ENCODE measurements at places on chromosomes 5 and 9.

DNA sequence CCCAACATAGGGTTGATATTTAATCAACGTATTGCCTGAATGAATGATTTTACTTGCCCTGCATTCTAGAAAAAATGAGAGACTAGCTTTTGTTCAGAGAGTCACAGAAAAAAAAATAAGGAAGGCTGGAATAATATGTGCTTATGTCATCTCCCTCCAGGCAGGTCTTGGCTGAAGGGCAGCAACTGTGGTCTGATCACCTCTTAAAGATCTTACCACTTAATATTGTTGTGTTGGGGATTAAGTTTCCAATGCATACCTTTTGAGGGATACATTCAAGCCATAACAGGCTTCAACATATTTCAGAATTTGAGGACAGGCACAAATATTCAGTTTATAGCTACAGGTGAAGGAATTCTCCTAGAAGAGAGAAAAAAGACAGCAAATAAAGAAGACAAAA, 157.3 kb upstream of the S1PR3 start:
- no peak for DNase-seq

GRCh38 chr5:166276006-166276405, 2015.4 kb upstream of the WWC1 start:
- DNase-seq = no peak

DNA sequence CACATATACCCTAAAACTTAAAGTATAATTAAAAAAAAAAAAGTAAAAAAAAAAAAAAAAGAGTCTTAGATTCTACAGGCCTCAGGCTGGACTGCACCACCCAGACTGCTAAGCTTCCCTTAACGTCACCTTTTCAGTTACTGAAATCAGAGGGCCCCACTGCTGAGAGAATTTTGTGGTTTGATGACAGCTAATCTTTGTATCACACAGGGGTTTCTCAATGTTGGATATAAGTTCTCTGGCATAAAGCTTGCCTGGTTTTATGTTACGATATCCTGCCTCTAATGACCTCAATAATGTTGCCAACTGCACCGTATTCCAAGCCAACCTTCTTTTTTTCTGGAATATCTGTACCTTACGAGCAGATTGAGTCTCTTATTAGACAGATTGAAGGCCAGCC, 43.1 kb upstream of the C6 start:
- peak; percentile 45 for DNase-seq

DNA sequence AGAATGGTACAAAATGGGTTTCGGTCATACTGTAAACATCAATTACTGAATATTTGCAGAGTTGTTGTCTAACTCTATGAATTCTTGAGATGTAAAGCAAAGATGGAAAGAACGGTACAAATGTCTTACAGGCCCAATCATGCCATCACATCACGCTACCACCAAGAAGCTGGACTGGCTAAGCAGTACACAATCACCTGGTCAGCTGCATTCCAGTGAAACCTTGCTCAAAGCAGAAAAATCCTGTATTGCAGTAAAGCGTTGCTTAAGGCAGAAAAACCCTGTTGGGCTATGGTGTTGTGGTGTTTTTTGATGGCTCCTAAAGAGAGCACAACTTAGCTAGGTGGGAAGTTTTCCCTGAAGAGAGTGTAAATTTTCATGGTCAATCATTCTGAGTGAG, 112.6 kb upstream of the RASA1 start:
- DNase-seq = no peak

- no peak for DNase-seq
These were observed 25.5 kb upstream of the STOM start for GRCh38 chr9:121395558-121395957.

- peak; percentile 56 for DNase-seq
These were observed 9.4 kb upstream of the RPS14 start for GRCh38 chr5:150458802-150459557.

- DNase-seq = no peak
These were observed 16.2 kb upstream of the GABBR2 start for GRCh38 chr9:98724810-98725530.

DNA sequence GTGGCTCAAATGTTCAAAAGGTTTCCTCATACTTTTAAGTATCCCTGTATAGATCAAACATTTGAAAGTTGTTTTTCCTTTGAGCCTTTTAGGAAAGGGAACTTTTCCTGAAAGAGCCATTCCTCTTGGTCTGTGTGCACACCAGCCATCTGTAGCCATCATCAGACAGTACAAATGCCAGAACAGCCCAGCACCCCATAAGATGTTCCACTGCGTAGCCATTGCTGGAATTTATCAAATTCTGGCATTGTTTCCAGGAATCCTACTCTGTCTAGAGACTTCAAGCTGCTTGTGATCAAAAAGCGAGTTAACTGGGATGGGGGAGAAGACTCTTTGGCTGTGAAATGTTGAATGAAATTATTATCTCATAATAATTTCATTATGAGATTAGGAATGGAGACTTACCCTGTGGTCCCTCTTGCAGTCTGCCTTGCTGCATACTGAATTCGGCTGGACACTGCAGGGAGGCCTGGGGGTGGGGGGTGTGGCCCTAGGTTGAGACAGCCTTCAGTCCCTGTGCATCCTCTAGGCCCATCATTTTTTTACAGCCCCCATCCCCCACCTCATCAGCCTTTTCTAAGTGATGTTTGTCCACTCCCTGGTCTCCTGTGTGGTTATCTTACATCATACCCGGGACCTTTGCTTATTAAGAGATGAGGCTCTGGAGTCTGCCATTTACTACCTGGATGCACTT, 99.8 kb downstream of the RALGPS1 start:
- peak; percentile 40 for DNase-seq

DNA sequence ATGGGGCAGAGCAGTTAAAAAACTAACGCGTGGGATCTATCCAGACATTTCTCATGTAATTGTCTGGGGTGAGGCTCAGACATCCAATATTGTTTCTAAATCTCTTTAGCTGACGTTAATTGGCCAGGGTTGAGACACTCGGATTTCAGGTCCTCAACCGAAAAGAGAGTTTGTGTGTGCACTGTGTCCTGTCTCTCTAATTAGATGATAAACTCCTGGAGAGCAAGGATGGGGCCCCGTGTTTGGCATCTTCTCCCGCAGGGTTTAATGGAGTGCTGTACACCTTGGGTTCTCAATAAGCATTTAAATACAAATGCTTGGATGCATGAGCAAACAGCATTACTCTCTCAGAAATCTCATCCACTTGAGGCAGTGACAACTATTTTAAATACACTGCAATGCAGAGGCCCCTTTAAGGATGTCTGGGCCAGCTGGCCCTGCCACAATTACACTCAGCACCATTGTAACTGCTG, 139.6 kb downstream of the MTX3 start:
- no peak for DNase-seq

- DNase-seq = no peak
These were observed 14.6 kb downstream of the IRX2 start for GRCh38 chr5:2736872-2737271.

DNA sequence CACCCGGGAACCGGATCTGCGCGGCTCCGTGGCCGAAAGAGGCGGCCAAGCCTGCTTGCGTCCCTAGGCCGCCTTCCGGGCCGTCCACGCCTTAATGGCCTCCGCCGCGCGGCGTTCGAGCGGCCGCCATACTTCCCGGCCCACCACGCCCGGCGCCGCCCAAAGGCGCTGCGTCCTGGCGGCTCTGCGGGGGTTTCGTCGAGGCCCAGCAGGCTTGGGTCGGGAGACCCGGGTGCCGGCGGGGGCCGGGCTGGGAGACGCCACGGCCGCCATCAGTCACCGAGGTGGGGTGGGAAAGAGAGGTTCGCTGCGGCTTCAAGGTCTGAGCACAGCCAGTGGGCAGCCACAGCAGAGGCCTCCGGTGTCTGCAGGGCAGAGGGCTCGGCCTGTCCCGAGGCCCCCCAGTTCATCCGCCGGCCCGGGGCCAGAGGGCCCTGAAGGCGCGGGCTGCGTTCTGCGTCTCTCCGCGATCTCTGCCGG, 545.8 kb upstream of the CDH10 start:
- no peak for DNase-seq

DNA sequence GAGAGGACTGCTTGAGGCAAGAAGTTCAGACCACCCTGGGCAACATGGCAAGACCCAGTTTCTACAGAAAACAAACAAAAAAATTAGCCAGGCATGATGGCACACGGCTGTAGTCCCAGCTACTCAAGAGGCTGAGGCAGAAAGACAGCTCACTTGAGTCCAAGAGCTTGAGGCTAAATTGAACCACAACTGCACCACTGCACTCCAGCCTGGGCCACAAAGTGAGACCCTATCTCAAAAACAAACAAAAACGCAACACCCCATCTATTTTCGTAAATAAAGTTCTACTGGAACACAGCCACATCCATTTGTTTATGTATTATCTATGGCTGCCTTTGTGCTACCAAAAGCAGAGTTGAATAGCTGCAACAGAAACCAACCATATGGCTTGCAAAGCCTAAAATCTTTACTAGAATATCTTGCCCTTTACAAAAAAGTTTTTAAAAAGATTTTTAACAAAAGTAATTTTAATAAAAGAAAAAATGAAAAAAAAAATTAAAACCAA, 67.5 kb downstream of the SETX start:
- no peak for DNase-seq

GRCh38 chr9:81993656-81994055, 5.1 kb downstream of the SPATA31D1 start:
- no peak for DNase-seq

DNA sequence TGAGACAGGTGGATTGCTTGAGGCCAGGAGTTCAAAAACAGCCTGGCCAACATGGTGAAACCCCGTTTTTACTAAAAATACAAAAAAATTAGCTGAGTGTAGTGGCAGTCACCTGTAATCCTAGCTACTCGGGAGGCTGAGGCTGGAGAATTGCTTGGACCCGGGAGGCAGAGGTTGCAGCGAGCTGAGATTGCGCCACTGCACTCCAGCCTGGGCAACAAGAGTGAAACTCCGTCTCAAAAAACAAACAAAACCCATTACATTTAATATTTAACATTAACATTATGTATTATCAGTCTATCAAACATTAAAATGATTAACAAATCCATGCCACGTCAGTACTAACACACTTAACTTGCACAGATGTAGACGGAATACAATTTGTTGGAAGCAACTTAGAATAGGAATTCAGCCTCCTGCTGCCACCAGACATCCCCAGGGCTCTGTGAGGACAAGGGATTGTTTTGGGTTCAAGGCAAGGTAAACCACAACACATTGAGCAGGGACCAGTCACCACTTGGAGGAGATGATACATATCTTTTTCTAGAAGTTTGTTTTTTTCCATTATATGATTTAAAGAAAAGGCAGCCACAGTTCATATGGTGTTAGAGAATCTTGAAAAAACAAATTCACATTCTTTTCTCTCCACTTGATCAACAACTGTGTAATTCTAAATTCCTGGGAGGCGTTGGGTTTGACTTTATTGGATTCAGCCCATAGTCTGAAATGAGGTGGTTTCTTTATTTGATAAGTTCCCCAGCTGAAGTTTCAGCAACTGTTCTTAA, 104.1 kb upstream of the BASP1 start:
- DNase-seq = peak; percentile 82

DNA sequence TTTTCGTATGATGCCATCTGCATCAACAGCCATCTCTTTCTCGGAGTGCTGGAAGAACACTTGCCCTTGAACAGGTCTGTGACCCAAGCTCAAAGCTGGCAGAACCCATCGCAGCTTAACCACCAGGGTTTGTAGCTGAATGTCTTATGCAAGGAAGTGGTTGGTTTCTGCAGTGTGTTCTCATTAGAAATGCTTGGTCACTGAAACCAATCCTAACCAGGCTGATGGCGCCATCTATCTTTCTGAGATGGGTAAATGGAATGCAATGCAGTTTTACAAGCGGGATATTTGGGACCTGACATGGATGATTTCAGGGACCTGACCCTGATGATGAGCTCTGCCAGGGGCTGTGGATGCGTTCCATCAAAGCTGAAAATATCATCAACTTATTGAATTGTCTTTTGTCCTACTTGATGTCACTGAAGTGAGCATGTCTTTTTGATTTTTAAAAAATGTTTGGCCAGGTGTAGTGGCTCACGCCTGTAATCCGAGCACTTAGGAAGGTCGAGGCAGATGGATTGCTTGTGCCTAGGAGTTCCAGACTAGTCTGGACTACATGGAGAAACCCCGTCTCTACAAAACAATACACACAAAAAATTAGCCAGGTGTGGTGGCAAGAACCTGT, 28.7 kb downstream of the DMRT3 start:
- DNase-seq = peak; percentile 51

- DNase-seq = no peak
These were observed 65.7 kb upstream of the SYK start for GRCh38 chr9:90735952-90736351.

DNA sequence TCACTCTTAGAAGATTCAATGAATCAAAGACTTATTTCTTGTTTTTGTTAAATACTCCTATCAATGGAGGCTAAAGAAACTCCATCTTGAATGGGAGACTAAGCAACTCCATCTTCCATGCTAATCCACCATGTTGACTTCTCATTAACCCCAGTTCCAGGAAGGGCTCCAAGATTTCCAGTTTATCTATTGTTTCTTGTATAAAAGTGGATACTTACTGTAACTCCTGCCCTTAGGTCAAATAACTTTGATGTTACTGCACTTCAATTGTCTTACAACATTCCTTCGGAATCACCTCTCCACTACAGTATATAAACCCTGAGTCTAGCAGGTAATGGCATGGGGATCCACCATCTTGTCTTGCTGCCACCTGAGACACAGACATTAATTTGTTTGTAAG, 63.0 kb downstream of the PUM3 start:
- peak; percentile 64 for DNase-seq

DNA sequence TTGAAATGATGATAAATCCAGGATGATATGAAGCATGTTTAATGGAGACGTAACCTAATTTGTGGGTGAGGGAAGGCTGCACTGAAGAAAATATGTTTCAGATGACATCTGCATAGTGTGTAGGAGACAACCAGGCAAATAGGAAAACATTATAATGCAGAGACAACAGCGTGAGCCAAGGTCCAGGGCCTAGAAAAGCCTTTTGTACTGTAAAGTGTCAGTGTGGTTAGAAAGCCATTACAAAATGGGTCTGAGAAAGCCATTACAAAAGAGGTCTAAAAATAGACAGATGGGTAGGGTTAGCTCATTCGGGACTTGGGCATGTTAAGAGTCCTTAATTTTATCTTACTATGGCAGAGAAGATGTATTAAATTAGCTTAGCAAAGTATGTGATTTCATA, 14.9 kb upstream of the GABRG2 start:
- DNase-seq = no peak

GRCh38 chr5:164893071-164893470, 1387.7 kb downstream of the MAT2B start:
- no peak for DNase-seq

DNA sequence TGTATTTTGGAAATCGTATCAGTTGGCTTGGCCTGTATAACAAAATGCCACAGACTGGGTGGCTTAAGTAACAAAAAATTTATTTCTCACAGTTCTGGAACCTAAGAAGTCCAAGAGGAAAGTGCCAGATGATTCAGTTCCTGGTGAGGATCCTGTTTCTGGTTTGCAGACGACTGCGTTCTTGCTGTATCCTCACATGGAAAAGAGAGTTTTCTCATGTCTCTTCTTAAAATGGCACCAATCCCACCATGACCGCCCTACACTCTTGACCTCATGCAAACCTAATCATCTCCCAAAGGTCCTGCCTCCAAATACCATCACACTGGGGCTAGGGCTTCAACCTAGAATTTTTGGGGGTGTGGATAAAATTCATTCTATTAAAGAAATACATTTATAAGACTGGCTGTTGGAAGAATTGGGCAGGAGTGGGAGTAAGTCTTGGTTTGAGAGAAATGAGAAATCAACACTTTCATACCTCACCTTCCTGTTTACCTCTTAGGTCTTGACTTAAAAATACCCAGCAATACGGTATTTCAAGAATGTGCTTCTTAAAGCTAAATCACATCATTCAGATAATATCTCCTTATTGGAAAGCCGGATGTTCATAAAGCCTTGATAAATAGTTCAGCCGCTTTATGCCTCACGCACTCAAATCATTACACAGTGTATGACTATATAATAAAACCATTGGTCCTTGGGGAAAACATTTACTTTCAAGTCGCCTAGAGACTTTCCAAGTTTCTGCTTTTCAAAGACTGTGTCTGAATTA, 28.7 kb downstream of the PTTG1 start:
- DNase-seq = peak; percentile 47

Measured in fibroblast of the aortic adventitia (primary cell).